ENCODE measurements at places on chromosomes 4 and X.

- no peak for DNase-seq
Observed at GRCh38 chr4:12894062-12894461, 590.1 kb downstream of the RAB28 start.

GRCh38 chrX:140766024-140766611 is 56.6 kb downstream of the LINC00632 start:
- DNase-seq, result peak; percentile 52

GRCh38 chr4:98203332-98204235 is 57.6 kb upstream of the RAP1GDS1 start:
- no peak for DNase-seq

DNA sequence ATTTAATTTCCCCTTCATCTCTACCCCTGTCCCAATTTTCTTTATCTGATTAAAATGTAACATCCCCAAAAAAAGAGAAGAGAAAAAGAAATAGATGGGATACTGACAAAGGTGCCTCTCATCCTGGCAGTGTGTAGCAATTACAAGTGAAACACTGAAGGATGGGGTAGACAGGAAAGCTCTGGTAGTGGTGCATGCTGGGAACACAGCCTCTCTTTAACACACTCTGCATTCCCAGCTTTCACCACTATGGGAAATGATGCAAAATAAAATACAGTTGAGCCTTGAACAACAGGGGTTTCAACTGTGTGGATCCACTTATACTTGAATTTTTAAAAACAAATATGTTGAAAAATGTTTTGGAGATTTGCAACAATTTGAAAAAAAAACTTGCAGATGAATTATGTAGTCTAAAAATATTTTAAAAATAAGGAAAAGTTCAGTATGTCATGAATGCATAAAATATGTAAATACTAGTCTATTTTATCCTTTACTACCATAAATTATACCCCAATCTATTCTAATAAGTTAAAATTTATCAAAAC is 239.2 kb upstream of the DDX53 start:
- DNase-seq, result no peak

DNA sequence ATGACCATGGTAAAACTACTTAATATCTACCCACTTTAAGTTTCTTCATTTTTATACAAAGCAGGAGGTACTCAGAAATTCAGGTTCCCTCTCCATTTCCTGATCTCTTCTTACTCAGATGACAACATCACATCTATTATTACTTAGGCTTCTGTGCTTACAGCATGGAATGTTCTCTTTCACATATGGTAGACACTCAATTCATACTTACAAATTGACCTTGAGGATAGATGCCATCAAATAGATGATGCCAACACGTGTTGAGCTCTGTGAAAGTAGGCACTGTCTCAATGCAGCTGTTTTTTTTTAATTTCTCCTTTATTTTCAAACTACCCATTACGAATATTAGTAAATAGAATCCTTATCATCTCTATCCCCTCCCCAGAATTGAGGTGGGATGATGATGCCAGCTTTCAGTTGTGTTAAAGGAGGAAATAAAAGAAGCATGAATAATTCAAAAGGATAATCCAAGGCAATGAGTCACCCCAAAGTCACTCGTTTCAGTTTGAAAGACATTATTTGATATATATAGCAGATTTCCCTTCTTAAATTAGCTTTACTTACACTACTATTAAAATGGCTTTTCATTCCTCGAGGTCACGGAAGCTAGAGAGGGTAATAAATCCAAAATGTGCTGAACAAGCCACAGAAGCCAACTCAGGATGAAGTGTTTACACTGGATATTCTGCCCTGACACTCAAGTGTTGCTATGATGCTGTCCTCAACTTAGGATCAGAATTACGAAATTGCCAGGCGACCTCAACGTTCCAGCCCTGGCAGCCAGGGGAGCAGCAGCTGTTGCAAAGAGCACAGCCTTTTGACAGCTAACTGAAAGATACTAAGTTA is 124.2 kb upstream of the EOLA2 start:
- no peak for DNase-seq

- no peak for DNase-seq
Observed at GRCh38 chrX:43964936-43965335, 8.3 kb downstream of the NDP start.

DNA sequence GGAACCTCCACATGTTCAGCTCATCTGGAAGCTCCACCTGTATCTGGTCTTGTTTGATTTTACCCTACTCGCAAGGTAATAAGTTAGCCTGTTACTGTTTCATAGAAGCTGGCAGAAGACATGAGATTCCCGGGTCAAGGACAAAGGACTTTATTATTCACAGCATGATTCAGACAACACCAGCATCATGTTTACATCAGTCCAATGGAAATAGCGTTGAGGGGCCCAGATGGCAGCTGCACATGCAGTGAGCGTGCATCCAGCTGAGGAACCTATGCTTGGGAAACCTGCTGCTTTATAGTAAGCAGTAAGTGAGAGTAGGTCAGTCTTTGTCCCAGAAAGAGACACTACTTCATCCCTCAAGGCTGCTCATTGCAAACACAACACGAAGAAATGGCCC is 19.8 kb downstream of the TSPAN5 start:
- no peak for DNase-seq

GRCh38 chr4:66178906-66179305 is 508.6 kb upstream of the EPHA5 start:
- DNase-seq, result no peak

DNA sequence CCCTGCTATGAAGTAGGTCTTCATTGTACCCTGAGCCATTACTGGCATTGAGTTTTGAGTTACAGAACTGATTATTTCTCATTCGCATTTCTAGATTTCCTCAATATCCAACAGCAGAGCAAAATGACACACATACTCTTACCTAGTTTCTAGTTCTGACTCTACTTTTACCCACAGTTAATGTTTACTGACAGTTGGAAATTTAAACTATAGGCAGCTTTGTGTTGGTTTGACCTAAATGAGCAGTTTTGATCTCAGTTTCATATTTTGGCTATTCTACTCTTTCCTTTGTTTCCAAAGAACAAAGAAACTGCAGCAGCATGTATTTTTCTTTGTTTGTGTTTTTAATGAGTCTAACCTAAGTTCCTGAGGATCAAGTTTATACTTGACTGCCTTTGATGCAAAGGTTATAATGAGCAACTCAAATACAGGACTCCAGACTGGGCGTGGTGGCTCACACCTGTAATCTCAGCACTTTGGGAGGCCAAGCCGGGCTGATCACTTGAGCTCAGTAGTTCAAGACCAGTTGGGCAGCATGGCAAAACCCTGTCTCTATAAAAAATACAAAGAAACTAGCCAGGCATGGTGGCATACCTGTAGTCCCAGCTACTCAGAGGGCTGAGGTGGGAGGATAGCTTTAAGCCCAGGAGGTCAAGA is 30.4 kb downstream of the TXK start:
- no peak for DNase-seq

DNA sequence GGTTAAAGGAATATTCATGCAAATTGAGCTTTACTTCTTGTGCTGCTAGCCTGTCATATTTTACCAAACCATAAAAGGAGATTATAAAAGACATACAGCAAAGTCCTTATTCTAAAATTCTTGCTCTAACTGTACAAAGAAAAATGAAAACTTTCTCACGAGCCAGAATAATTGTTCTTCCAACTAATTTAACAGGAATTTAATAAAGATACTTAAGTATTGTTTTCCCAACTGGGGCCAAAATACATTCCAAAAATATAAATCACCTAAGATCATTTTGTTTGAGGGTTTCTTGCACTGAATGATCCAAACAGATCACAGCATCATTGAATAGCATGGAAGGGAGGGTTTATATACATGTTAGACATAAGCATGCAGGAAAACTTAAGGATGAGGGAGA is 127.1 kb upstream of the PCDH18 start:
- DNase-seq, result no peak

GRCh38 chr4:159498446-159499115 is 395.7 kb downstream of the RAPGEF2 start:
- no peak for DNase-seq

DNA sequence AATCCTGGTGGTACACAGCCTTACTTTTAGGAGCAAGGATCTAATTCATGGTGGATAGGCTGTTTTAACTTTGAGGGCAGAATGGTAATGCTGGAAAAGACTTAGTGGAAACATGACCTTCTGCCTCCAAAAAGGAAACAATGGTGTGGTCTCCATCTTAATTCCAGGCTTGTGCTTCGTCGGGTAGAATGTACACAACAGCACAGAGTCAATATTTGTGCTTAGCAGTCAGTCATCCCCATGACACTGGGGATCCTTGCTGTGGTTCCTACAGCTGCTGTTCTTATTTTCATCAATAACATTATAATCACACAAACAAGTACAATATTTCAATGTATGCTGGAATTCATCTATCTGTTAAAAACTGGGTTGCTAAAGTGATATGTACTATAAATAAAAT is 104.4 kb downstream of the HHIP start:
- no peak for DNase-seq

DNA sequence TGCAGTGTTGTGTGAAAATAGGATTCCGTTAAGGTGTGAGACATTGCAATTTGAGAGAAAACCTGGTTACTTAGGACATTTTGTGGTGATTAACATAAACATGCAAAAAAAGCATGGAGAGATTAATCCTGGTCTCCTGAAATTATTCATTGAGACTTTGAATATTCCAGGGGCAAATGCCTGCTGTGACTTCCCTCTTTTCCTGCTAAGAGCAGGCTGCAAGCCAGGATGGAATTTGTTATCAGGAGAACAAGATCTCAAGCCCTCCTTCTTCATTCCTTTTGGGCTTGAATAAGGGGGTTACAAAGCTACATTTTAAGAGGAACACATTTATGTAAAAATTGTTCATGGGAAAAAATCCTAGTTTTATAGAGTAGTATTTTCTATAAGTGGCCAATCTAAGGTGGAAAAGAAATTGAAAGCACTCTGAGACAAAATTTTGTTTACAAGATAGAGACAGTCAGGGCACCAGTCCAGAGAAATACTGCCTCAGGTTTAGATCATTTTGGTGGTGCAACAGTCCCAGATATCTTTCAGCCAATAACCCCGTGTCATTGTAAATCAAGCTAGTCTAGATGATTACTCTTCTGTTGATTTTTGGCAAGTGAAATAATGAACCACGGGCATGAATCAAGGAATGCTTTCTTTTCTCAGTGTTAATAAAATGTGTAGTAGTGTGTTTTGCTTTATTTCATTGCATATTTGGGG is 1528.3 kb upstream of the AGA start:
- no peak for DNase-seq

GRCh38 chr4:138507522-138507921 is 265.4 kb upstream of the SLC7A11 start:
- DNase-seq, result no peak

- no peak for DNase-seq
Observed at GRCh38 chr4:41747230-41748055, 1.1 kb downstream of the PHOX2B start.

DNA sequence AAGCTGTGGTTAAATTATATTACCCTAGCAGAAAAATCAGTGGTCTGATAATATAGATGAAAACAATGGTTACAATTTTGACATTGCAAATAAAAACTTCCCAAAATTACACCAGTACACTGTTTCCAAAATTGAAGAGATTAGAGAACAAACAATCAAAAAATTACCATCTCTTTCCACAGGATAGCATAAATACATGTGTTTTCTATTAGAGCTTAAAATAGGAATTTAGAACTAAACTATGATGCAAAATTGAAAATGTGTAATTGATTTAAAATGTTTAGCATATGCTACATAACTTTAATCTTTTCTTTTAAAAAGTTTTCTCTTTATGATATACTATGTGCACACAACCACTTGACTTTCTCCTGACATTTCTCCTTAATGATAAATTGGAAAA is 6.7 kb downstream of the EDNRA start:
- DNase-seq, result no peak

DNA sequence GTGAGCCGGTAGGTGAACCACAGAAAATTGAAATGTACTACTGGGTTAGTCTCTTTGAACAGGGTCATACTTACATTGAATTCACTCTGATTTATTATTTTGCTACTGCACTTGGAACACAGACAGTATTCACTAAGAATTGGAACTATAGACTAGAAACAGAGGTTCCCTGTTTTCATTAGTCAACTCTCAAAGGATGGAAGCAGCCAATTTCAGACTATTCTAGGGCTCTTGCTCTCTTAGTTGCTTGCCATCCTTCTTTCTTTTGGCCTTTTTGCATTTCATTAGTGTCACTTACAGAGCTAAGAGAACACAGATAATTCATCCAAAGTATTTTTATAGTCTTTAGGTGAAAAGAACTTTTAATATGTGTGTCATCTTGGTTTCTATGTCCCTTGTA is 52.6 kb downstream of the SHROOM3 start:
- no peak for DNase-seq

DNA sequence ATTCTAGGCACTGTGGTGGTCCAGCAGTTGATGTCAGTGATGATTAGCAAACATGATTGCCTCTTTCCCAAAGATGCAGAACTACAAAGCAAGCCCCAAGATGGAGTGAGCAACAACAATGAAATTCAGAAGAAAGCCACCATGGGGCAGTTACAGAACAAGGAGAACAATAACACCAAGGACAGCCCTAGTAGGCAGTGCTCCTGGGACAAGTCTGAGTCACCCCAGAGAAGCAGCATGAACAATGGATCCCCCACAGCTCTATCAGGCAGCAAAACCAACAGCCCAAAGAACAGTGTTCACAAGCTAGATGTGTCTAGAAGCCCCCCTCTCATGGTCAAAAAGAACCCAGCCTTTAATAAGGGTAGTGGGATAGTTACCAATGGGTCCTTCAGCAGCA is 365.3 kb downstream of the MAPK10 start:
- DNase-seq, result no peak

DNA sequence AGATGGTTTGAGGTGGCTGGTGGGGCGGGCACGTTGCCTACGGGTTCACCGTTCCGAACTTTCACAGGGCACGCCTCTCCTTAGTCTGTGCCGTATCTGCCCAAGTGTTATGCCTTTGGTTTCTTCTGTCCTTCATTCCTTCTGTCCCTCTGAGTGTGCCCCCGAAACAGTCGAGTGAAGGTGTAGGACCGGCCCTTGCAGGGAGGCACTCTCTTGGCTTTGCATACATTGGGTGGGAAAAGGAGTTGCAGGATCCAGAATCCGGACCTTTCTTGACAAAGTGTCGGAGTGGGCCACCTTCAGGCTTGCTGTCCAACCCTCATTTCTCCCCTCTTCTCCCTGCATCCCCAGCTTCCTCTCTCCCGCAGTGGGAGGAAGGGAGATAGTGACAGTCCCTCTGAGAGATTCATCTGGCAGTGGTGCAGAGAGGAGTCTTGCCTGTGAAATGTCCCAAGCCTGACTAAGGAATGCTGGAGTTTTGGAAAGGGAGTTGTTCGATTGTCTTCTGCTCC is 569 bp downstream of the ARFIP1 start:
- peak; percentile 27 for DNase-seq

DNA sequence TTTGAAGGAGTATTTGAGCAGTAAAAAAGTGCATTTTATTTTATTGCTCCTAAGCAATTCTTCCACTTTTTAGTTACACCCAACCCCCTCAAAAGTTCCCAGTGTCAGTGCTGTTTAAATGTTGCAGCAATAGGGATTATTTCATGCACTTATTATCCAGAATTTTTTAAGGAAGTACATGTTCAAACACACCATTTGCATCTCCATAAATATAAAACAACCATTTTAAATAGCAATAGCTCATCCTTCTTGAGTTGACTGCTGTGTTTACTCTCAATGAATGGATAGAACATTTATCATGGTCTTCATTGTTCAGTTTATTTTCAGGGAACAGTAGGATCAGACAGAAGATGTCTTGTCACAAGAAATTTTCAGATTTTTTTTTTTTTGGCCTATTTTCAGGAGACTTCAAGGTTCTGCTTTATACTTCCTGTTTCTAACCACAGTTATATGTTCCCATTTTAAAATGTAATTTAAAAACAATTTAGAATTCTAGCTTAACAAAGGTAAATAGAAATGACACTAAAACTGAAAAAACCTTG is 171.9 kb downstream of the TMA16 start:
- DNase-seq, result no peak

Data from renal pelvis (tissue), 12 donors.